ENCODE measurements at places on chromosomes 4 and X.

- no peak for DNase-seq
Observed at GRCh38 chr4:1882850-1883271, 11.7 kb downstream of the NSD2 start.

DNA sequence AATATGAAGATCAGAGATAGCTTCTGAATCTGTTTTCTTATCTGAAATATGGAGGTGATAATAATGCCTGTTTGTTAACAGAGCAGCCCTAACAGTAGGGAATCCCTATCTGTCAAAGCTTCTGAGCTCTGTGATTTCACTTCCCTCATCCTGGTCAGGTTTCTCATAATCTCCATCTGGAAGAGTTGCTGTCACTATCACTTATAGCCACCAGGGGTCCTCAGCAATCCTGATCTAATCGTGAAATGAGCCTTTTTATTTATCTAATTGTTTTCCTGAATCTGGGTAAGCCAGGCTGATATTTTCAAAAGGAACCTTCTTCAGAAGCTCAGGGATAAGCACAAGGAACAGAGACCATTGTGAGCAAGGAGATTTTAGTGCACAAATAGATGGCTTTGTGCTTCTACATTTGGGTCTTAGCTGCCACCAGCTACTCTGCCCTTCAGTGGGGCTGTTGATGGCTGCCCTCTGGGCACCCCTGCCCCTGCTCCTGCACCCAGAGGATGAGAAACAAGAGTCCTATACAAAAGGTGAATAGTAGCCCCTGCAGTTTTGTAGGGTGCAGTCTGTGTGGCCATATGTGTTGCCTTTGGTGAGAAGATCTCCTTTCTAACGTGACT, 196.4 kb upstream of the RADX start:
- DNase-seq: no peak

DNA sequence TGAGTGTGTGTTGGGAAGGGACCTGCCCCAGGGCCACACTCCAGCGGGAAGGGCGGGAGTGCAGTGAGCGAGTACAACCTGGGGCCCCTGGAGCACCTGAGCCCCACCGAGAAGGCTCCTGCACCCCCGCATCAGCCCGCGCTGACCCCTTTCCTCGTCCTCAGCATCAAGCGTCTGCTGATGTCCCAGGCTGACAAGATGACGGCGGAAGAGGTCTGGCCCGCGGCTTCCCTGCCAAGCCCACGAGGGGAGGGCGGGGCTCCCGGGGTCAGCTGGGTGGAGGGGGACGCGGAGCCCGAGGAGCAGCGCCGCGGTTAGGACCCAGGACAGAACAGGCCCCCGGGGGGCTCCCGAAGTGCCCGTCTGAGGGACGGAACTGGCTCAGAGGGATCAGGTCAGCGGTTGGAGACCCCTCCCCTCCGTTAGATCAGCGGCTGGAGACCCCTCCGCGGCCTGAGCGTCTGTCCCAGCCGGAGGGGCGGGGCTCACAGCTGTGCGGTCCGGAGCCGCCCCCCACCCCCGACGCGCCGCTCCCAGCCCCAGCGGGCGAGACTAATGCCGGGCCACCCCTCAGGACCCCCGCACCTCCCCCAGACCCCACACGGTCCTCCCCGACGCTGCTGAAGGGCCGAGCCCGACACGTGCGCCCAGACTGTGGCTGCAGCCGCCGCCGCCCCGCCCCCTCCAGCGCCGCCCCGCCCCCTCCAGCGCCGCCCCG, 6.7 kb downstream of the MYL5 start:
- no peak for DNase-seq

DNA sequence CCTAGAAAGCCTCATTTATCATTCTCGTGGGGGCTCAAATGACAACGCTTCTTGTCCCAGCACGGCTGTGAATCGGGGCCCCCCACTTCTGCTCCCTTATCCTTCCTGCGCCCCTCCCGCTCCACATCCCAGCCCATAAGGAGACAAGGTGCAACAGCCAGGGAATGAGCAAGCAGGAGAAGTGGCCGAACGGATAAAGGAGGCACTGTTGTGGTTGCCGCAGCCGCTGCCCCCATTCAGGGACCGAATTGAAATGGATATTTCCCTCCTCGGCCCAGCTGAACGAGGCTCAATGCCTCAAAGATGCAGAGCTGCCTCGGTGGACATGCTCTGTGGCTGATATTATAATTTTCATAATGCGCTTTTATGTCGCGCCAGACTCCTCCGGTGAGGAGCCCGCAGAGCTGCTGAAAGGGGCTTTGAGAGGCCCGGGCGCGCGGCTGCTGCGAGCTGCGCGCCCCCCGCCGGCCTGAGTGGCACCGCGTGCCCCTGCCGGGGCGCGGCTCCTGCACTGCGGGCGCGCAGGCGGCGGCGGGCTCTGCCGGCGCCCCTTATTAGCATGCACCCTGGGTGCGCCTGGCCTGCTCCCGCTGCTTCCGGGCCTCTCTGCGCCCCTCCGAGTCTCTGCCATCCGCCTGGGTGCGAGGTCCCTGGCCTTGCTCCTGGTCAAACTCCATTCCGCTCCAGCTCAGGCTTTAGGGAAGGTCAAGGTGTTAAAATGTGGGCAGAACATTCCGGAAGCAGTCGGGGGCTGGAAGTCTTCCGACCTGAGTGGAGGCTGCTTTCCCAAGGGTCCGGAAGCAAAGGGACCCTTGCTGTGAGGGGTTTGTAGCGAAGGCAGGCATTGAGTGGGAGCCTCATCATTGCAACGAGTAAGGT, 68.2 kb upstream of the TMEM33 start:
- DNase-seq: no peak

DNA sequence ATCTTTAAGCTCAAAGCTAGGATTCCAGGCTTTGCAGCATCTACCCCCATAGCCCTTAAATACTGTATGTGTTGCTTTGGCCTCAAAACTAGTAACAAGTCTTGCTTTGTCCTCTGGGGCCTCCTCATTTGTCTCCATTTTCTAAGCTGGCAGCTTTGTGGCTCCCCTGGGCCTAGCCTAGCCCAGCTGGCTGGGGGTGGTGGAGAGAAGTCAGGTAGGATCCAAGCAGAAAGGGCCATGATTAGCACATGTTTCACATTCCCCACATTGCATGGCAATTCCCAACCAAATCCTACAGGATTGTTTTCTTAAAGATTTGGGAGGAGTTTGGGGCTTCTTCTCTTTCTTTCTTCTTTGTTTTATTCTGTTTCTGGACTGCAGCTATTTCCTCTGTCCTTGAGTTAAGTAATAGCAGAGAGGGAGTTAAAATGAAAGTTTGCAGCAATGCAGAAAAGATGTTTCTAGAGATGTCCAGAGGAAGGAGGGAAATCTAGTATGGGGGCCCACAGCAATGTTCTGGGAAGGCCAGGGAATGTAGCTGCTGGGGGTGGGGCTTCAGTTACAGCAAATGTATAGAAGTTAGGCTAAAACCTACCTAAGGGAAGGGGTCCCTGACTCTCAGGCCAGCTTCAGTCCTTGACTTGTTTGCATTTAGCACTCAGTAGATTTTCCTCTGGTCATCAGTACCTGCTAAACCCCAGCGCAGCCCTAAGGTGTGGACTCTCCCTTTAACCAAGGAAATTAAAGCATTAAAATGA, 92.1 kb downstream of the SHROOM4 start:
- DNase-seq: no peak

GRCh38 chrX:15790769-15791290, 546 bp downstream of the ZRSR2 start:
- DNase-seq: no peak

DNA sequence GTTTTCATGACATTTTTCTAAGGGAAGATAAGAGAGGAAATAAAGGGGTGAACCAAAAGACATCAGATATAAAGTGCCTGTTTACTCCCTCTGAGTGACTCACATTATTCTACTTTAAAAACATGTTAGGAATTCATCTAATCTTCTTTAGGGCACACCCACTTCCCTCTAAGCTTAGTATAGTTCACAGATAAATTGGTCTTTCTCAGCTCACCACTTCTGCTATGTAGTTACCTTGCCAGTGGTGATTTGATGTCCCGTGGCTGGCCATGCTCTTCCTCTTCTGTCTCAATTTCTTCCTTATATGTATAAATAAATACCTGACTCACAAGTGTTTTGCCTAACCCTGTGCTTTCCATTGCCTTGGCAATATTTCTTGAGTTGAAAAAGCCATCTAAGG, 96.8 kb downstream of the PDLIM5 start:
- no peak for DNase-seq

DNA sequence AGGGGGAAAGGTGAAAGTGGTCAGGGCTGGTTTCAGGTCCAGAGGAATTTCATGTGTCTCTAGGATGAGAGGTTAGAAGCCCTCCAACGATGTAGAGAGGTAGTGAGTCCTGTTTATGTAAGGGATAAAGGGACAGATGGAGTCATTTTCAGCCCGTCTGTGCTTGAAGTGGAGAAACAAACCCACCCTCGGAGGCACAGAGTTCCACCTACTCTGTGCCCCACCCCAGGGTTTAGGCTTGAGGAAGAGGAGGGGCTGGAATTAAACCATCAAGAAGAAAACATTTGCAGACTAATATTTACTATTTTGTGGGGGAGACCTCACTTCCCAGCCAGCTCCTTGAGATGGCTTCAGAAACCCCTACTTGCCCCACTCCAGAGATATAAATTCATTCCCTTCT, 868 bp upstream of the GNL3L start:
- no peak for DNase-seq

- no peak for DNase-seq
Observed at GRCh38 chr4:59848457-59848856, 1351.7 kb upstream of the ADGRL3 start.

GRCh38 chr4:76532805-76533204, 97.8 kb downstream of the SHROOM3 start:
- no peak for DNase-seq

DNA sequence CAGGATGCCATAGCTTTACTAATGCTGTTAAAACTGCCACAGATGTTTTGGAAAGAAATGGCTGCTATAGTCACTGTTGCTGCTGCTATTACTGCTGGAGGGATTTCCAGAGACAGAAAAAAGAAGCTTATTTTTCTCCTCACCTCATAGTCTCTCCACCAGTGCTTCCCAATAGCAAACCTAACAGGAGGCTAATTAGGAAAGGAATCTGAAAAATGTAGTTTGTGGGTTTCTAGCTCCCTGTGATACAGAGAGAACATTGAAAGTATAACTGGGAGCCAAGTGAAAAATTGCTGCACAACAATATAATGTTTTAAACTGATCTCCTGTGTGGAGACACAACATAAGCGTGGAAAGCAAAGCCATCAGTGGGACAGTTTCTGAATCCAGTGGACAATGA, 8.6 kb upstream of the TSPAN7 start:
- no peak for DNase-seq

- DNase-seq: no peak
Observed at GRCh38 chr4:145785391-145786008, 105.6 kb downstream of the C4orf51 start.

DNA sequence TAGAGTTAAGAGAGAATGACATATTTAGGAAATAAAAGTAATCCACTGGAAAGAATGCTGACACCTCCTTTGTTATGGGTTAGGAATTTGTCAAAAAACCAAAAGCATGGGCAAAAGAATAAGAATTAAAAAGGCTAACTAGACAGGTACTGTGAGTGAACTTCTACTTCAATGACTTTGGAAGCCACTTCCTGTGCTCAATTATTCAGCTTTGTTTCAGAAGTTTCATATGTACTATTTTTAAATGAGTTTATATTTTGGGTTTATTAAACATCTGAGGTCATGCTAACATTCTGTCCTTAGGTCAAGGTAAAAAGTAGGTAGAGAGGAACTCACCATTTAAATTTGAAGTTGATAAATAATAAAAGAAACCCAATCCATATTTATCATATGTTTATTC, 106.7 kb upstream of the CXorf51A start:
- no peak for DNase-seq

GRCh38 chr4:118810991-118811764, 24.7 kb downstream of the SEC24D start:
- no peak for DNase-seq

- no peak for DNase-seq
Observed at GRCh38 chr4:5444918-5445517, 263.3 kb downstream of the EVC2 start.

DNA sequence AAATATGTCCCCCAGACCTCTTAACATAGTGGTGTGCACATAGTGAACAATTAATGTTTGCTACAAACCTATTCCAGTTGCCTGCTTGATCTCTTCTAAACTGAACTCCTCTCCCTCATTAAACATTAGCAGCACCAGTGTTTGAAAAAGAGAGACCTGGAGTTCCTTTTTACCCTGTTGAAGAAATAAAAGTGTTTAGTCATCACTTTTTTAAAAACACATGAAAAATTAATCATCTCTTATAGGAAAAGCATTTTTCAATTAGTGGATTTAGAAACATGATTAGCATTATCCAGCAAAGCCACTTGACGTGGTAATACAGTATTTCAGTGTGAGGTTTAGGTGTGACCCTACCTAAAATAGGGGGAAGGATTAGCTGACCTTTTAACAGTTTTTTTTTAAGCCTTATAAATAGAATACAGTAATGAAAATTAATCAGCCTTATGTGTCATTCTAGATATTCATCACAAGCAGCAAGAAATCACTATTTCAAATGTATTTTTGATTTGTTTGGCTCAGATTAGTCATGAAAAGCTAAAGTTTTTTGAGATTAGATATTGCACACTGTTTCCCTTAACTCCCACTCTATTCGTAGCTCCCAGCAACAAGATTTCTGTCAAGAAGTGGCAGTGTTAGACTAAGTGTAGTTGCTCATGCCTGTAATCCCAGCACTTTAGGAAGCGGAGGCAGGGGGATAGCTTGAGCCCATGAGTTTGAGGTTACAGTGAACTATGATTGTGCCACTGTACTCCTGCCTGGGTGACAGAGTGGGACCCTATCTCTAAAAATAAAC, 26.2 kb downstream of the CUL4B start:
- DNase-seq: no peak

DNA sequence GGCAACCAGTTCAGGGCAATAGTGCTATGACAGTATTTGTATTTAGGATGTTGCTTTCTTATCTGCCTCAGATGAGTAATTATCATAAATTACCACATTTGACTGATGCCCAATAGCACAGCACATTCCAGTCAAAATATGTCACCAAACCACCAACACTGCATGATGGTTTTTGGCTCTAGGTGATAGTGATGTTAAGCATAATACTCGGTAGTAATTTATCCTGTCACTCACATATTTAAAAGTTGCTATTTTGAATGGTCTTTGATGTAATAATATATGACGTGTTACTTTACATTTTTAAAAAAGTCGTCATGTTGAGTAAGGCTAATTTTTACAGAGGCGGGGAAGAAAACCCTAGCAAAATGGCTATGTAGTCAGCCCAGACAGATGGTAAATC, 42.5 kb downstream of the UNC5C start:
- DNase-seq: no peak

- no peak for DNase-seq
Observed at GRCh38 chr4:100983426-100983825, 363.9 kb downstream of the PPP3CA start.

- DNase-seq: no peak
Observed at GRCh38 chr4:13427599-13428325, 56.4 kb downstream of the RAB28 start.

DNA sequence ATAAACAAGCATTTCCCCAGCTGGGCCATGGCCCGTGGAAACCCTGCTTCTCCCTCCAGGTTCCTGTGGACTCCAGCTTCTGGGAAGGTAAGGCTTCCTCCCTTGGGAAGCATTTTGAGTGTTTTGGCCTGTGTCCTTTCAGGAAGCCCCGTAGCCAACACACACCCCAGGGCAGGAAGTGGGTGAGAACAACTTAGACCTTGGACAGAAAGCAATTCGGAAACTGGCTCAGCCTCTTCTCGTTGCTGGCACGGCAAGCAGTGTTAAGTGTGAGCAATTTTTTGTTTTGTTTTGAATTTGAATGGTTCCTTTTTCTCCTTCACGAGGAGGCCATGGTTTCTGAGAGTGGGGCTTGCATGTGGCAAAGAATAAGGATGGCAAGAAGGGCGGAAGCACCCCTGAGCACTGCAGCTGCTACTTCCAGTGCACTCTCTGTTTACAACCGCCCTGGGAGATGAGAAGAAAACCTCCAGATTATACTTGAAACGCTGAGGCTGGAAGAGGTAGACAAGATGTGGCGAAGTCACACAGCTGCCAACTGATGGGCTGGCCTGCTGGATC, 14.1 kb upstream of the CYTL1 start:
- DNase-seq: no peak

Measured in iPS DF 19.7 (cell line).